ENCODE measurements at places on chromosomes 3 and 15. TPM values are rescaled to one million over a fixed set of nuclear protein-coding genes. Genes with fewer than 3 reads are reported as not detected.
A peak's percentile ranks its signal among the peaks of the same experiment; 100 is the strongest.

DNA sequence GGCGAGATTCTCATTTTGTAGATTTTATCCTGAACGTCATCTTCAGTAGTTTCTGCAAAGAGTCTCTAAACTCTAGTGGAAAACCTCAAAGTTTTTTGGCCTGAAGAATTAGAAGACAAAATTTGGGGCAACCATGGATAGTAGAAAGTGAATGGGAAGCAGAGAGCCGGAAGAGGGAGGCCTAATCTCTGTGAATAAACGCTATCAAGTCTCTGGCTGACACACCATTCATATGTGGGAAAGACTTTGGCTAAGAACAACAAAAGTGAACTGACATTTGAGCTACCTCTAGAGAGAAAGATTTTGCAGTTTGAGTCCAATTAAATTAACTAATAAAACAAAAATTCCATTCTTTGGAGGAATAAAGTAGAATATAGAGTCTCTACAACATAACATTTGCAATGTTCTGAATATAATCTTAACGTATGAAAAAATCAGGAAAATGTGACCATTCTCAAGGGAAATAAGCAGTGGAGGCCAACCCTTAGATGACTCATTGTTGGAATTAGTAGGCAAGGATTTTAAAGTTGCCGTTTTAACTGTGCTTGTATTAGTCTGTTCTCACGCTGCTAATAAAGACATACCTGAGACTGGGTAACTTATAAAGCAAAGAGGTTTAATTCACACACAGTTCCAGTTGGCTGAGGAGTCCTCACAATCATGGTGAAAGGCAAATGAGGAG lies 184.6 kb downstream of the C3orf38 start:
- no peak for DNase-seq

- DNase-seq = no peak
These were observed 294.7 kb downstream of the ERC2 start for GRCh38 chr3:56173601-56174000.

DNA sequence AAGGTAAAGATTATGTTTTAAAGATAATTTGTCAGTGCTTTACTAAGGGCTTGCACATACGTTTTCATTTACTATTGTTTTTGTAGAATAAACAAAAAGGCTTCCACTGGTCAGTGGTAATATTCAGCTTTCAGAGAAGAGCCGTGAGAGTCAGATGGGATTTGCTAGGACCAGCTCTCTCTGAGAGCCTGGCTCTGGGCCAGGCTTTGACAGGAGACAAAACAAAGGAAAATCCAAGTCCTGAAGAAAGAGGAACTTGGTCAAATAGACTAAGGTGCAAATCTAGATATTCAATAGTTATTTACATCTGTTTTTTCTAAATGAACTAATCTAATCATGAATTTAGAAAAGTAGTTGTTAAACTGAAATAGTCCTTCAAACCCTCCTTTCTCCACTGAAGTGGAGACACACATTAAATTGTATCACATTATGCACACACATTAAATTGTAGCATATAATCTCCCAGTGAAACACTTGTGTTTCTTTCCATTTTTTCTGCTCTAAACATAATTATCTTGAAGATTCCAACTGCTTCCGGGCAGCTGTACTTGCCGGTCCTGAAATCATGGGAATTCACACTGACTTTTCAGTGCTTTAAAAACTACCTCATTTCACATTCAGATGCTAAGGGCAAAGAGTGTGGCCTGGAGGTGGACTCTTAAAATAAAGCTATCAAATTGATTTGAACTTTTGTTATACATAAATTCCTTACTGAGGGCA lies 55.1 kb upstream of the FILIP1L start:
- DNase-seq = peak; percentile 62

GRCh38 chr3:16550676-16551341 lies 37.3 kb upstream of the RFTN1 start:
- no peak for DNase-seq

DNA sequence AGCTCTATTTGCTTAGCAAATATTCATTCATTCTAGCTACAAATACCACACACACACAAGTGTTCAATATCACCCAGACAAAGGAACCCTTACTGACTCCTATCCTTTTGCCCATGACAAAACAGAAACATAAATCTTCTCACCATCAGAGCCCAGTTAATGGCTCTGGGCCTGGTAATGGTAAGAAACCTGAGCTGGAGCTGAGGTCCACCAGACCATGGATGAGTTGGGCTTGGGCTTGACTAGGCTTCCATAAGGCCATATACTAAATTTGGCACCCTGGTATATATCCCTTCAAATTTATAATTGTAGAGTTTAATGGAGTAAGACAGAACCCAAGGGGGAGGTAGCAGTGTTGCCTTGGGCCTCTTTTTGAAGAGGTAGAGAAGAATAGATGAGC lies 29.4 kb downstream of the GPR176 start:
- DNase-seq = no peak

DNA sequence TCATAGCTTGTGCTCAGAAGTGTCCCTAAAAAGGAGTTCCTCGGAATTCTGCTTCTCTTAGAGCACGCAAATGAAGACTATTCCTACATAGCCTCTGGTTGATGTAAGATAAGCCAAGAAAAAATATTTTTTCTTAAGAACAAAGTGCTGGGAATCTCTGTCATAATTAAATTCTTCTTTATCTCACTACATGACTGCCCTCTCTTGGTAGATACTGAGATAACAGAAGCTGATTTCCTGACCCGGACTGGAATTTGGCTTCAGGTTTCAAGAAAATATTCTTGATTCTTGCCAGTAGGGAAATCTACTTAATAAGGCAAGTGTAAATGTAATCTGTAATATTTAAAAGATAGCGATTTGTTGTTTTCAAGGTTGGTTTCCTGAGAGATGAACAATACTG lies 31.3 kb upstream of the SETMAR start:
- no peak for DNase-seq

DNA sequence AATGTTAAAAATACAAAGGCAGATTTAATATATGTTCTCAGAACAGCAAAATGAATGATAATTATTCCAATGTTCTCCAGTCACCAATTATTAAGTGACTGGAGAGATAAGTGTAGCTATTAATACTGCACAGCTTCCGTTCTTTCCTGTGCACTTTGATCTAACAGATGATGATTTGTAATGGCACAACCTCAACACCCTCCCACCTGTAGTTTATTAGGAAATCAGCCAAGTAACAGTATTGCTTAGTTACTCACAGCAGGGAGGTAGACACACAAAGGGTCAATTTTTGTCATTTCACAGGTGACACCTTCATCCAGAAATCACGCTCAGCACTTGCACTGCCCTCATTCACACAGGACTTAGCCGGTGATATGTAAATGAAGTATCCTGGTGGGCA lies 688.1 kb downstream of the EPHA3 start:
- no peak for DNase-seq

DNA sequence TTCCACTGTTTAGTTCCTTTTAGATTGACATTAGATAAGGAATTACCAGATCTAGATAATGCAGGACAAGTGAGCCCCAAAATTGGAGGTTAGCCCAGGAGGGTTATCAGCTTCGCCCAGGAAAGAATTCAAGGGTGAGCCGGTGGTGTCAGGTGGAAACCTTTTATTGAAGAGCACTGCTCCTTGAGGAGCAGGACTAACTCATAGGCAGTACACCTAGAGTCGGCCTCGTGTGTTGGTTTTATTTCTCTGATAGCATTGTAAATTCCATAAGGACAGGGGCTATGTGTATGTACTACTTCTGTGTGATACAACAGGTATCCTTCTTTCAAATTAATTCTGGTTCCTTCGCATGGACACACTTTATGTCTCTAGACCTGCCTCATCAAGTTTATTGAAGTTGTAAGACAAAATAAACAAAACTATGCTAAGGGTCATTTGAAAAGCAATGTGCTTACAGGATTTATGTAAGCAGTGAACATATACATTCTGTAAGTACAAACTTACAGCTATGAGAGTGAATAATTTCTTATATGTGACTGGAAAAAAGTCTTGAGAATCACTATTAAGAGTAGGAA lies 57.2 kb downstream of the SNX4 start:
- no peak for DNase-seq

DNA sequence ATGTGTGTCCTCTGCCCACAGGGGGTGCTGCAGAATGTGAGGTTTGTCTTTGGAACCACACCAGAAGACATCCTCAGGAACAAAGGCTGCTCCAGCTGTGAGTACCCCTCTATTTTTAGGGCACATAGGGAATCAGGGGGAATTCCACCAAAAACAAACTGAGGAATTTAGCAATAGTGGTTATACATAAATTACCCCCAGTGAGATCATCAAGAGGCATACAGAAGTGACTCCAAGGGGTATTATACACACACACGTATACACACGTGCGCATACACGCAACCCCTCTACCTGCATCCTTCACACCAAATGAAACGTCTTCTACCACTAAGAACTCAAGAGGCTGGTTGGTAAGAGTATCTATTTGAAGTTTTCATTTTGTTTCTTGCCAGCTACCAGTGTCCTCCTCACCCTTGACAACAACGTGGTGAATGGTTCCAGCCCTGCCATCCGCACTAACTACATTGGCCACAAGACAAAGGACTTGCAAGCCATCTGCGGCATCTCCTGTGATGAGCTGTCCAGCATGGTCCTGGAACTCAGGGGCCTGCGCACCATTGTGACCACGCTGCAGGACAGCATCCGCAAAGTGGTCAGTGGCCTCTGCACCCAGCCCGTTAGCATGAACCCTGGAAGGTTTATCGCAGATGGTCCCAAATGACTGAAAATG lies 2.9 kb downstream of the THBS1 start:
- no peak for DNase-seq

GRCh38 chr3:99170867-99171517 lies 269.5 kb upstream of the DCBLD2 start:
- no peak for DNase-seq

- DNase-seq = no peak
These were observed 220.5 kb downstream of the SQOR start for GRCh38 chr15:45855210-45855906.

GRCh38 chr3:140570602-140571001 lies 107.3 kb upstream of the TRIM42 start:
- no peak for DNase-seq

GRCh38 chr15:51849860-51850259 lies 20.4 kb downstream of the TMOD3 start:
- no peak for DNase-seq

DNA sequence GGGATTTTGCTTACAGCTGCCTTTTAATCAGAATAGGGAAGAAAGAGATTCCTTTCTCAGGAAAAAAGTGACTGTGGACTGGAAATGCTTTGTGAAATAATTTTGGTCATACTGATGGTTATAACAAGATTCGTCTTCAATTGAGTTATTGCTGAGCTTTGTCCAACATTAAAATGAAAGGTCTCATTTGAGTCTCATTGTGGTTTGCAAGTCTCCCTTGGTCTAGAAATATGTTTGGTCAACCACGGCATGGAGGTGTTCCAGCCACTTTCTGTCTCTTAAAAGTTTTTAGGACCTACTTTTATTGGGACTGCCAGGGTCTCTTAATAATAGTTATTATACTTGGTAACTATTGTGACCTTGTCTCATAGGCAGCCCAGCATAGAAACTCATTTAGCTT lies 15.3 kb downstream of the FLNB start:
- DNase-seq = no peak

DNA sequence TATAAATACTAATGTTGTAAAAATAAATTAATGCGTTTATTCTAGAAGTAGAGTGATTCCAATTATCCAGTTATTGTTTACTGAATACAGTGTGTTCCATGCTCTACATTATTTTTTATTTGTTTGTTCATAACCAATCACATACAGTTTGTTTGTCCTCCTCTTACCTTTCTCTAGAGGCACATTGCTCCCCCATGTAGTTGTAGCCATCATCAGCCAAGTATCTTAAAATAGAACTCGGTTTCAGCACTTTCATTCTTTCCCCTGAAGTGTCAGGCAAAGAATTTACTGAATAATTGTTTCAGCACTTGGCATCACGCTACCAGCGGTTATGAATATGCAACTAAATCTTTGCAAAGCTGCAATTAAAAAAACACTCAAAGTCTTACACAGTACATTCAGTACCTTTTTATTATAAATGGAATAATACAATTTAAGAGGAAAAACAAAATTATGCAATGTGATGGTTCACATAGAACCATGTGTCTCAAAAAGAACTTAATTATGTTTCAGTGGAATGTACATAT lies 448.6 kb upstream of the ATP10A start:
- DNase-seq = no peak

DNA sequence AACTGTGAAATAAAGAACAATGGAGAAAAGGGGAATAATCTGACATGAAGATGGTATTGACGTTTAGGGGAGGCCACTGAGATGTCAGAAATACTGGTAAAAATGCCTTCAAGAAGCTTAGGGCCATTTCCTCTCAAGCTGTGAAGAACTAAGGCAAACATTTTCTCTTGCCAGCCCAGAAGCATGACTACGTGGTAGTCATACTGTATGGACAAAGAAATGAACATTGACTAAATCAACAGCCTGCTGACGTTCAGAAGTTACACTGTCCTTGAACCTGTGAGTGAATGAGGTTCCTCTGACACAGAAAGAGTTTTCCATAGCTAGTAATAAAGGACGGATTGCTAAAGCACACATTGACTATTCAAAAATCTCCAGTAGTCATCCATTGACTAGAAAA lies 121.0 kb downstream of the P3H2 start:
- no peak for DNase-seq

DNA sequence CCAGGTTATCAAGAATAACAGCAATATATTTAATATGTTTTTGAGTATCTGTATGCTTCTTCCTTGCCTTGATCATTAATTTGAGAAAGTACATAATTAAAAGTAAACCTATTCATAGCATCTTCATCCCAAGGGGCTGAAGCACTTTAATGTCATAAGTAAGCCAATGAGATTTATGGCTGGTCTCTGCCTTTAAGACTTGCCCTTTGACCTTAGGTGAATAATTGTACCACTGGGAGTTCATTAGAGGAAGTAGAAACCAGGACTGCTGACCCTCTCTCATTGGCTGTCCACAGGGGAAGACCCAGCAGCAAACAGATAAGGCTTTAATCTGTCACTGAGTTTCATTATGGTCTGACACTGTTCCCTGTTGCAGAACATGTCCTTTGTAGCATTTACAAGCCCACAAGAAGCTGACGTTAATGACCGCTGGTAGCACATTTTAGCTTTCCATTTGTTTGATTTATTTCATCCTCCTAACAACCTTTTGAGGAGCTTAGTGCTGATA lies 16.3 kb upstream of the ERC2 start:
- DNase-seq = no peak

DNA sequence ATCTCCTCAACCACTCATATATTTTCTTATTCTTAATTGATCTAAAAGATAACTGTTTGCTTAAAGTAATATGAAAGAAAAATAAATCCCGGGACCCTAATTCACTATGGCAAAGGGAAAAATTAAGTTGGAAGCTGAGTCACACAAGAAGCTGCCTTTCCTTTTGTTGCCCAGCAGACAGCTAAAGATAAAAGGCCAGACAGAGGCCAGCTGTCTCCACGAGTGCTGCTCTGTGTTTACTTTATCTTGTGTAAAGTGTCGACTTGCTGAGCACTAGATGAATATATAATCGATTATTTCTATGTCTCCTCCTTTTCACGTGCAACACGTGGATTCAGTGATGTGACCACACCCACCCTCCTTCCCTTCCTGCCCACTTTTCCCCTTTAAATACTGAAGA lies 52.8 kb upstream of the NSMCE3 start:
- no peak for DNase-seq

- DNase-seq = peak; percentile 43
These were observed 15.3 kb downstream of the PLXNB1 start for GRCh38 chr3:48414376-48415250.

The NUP210 gene
- 2.7 TPM for total RNA-seq

The MITF gene
- total RNA-seq = 65.5 TPM

The HIGD2B gene
- total RNA-seq = not detected

The SMCO1 gene
- 89.9 TPM for total RNA-seq

The NPAP1 gene
- not detected for total RNA-seq

The PLSCR2 gene
- total RNA-seq = not detected

The RBP2 gene
- not detected for total RNA-seq

The RSL24D1 gene
- total RNA-seq = 39.6 TPM

The GRM7 gene
- not detected for total RNA-seq

The GLDN gene
- total RNA-seq = 9.1 TPM

Data from Right ventricle myocardium superior (tissue), 1 donor.